ENCODE measurements at places on chromosomes 1 and 21.

DNA sequence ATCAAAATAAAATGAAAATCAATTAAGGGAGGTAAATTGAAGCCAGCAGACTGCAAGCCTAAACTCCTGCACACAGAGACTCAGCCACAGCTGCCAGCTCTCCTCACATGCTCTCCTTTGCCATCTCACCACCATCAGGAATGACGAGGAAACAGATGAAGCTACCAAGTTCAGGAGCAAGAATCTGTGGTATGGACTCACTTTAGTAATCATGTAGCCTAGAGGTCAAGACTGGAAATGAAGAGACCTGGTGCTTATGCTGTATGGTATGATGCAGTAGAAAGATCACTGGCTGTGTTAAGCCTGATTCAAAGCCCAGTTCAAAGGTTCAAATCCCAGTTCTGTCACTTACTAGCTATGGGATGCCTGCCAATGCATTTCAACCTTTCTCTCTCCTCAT, 78.9 kb upstream of the CAMK1G start:
- DNase-seq, result no peak

DNA sequence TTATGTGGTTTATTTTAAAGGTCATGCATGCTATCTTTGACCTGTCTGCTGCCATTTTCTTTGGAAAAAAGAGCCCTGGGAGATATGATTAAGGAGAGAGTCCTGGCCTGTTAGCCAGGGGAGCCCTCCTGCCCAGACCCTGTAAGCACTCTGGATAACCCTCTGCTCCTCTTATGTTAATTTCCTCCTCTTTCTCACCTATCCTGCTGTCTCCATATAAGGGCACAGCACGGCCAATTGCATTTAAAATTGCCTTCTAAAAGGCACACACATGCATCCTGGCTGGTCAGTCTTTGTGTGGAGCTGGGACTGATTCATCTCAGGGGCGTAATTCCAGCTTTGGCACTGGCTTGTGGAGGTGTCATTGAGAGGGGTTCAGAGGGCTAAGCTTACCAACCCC, 158.9 kb downstream of the ST6GALNAC5 start:
- DNase-seq, result no peak

- DNase-seq, result no peak
Measured at GRCh38 chr1:83065952-83066727, 932.8 kb downstream of the TTLL7 start.

DNA sequence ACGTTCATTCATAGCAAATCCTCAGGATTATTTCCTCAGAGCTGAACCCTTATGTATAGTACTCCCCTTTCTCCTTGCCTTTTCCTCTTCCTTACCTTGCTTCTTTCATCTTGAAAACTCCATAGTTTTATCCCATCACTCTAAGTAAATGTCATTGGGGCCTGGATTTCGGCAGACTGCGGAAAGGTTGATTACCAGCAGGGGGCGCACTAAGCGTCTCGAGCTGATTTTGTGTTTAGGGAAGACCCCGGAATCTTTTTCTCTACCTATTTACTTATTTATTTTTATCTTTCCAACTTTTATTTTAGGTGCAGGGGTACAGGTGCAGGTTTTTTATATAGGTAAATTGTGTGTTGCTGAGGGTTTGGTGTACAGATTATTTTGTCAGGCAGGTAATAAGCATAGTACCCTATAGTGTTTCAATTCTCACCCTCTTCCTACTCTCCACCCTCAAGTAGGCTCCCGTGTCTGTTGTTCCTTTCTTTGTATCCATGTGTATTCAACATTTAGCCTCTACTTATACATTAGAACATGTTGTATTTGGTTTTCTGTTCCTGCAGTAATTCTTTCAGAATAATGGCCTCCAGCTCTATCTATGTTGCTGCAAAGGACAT, 11.4 kb upstream of the MTARC1 start:
- DNase-seq, result peak; percentile 51

- no peak for DNase-seq
Measured at GRCh38 chr1:53446051-53446450, 13.1 kb upstream of the DMRTB1 start.

DNA sequence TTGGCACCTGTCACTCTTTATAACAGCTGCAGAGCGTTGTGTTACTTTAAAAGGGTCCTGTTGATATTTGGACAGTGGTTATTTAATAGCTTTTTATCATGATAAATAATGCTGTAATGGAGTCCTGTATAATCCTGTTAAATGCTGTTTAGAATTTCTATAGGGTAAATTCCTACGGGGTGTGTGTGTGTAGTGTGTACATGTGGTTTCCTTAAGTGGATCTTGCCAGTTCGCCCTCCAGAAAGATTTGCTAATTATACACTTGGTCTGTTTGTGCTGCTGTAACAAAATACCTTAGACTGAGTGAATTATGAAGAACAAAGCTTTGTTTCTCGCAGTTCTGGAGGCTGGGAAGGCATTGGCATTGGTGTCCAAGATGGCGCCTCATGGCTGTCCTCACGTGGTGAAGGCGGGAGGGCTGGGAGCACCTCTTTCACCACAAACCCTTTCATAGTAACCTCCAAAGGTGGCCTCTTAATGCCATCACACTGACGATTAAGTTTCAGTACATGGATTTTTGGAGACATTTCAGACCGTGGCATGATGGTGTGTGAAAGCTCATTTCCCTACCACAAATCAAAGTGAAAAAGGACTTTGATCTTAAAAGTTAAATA, 11.2 kb downstream of the PRMT2 start:
- no peak for DNase-seq

GRCh38 chr21:45370575-45370974, 34.4 kb upstream of the COL18A1 start:
- DNase-seq, result no peak

GRCh38 chr1:3237994-3238702, 169.1 kb downstream of the PRDM16 start:
- DNase-seq, result no peak

DNA sequence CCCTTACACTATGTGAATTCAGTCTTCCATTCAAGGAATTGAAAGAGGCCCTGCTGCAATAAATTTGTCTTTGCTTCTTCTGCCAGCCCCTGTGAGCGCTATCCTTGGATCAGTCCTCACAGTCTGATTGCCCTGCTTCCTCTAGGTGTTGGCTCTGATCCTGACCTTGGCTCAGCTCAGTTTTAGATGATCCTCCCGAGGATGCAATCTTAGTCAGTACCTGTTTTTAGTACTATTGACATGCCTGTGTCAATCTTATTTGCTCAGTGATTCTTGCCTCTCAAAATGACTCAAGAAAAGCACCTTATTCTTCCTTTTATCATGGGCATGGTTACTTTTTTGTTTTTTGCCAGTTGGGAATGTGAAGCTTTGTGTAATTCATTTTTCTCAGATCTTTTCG, 101.4 kb upstream of the KCNK1 start:
- no peak for DNase-seq

DNA sequence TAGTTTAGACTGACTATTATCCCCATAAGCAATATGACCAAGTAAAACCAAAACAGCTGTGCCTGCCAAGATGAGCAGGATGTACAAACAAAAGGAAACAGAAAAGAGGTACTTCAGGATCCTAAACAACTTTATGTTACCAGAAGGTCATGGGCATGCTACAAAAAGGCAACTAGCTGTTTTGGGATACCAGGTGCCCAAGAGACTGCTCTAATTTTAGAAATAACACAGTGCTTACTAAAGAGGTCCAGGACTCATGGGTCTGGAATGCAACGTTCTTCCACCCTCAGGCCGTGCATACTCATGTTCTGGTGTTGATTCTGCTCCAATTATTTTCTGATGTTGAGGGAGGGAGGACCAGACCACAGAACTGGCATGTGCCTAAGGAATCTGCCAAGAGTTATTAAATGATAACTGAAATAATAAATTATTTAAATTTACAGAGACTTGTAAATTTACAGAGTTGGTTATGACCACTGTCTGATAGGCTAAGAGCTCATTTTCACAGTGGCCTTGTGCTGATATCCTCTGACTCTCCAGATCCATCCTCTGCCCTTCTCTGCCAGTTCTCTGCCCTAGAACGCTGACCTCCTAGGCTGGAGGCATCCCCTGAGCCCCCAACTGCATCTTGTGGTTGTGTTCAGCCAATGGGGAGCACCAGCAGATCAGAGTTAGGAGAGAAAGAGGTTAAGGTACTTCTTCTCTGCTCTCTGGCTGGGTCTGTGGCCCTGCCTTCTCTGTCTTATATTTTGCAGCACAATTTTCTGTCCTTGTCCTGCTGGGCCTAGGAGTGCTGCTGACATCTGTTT, 37.7 kb upstream of the BCL10 start:
- peak; percentile 88 for DNase-seq

- no peak for DNase-seq
Measured at GRCh38 chr1:168190403-168190802, 11.6 kb downstream of the TIPRL start.

DNA sequence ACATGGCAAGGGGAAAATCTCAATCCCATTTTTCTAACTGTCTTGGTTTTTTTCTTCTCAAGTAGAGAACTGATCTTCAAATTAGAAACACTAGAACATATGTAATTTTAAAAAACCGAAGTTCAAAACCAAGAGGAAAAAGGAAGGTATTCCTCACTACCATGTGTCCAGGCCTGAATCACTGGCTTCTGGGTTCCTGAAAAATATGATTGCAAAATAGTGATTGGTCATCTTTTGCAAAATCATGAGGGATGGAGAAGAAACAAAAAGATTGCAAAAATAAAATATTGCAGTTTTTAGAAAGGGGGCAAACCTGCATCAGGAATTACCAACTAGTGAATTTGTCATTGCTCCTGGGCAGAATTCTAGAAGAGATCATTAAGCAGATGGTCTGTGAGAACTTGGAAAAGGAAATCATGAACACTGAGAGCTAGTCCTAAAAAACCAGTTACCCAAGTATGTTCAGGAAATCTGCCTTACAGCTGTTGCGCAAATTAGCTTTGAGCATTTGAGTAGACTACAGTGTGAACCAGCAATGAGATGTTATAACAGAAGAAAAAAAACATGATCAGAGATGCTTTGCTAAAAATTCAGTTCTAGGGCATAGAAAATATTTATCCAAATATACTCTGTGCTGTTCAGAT, 49.4 kb downstream of the SPATA46 start:
- DNase-seq, result no peak

DNA sequence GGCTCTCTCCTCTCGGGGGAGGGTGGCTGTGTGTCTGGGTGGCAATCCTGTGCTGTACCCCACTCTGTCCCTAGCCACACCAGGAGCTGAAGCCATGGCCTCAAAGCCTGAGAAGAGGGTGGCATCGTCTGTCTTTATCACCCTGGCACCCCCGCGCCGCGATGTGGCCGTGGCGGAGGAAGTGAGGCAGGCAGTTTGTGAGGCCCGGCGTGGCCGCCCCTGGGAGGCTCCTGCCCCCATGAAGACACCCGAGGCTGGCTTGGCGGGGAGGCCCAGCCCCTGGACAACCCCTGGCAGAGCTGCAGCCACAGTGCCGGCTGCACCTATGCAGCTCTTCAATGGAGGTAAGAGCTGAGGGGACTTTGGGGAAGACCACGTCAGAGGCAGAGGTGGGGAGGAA, 6.3 kb downstream of the FBLIM1 start:
- DNase-seq, result no peak

DNA sequence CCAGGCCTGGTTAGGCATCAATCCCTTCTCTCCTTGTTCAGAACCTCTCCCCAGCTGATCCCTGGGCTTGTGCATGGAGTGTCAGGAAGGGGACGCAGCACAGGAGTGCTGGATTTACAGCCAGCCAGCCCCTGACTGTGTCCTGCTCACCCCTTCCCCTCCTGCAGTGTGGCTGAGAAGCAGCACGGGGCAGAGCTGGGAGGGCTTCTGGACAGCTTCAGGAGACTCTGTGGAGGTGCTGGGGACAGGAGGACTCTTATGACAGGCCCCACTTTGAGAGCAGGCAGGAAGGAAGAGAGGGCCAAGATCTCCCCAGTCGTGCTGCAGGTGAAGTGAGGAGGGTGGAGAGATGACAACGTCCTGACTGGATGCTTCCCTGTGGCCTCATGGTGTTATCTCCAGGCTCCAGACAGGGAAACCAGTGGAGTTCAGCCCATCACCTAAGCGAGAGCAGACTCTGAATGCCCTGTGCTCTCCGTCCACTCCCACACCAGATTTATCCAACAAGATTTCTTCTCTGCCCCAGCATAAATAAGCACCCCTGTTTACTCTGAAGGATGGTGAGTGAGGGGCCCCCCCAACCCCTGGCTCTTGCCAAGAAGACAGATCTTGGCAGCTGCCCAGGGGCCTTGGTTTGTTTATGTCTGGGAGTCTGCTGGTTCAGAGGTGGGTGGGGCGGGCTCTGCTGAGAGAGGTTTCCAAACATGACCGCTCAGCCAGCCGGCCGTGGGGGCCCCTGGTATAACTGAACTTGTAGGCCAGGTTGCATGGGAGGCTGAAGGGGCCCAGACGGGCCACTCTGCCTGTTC, 21.3 kb downstream of the TMCC2 start:
- DNase-seq, result no peak

- DNase-seq, result no peak
Measured at GRCh38 chr1:38084700-38085099, 38.1 kb upstream of the POU3F1 start.

DNA sequence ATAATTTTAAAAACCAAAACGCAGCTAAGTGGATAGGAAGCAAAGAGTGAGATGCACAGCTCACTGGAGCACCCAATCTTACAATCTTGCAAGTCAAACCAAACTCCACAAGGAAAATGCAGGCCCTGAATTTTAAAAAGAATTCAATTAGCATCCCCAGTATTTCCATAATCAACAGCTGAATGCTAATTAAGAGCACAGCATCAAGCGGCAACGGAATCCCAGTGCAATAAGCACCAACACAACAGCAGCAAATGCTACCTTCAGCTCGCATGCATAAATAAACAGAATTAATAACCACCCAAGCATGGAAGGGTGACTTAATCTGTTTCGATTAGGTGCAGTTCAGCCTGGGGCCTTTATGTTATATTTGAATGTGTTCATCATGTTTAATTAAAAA, 142.9 kb downstream of the SLC45A1 start:
- DNase-seq, result no peak

DNA sequence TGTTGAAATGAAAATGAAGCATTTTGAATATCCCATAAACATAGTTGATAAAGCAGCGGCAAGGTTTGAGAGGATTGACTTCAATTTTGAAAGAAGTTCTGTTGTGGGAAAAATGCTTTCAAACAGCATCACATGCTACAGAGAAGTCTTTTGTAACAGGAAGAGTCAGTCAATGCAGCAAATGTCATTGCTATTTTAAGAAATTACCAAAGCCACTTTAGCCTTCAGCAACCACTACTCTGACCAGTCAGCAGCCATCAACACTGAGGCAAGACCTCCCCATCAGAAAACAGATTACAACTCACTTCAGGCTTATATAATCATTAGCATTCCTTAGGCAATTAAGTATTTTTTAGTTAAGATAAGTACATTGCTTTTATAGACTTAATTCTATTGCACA, 33.8 kb upstream of the FCRL3 start:
- DNase-seq, result no peak

All from AG08395 (cell line).